Activated gamma-delta T cell treated with Interleukin-2 at 50 U/mL for 16 hours (primary cell): ENCODE measurements at places on chromosomes 7 and 10.

- no peak for DNase-seq
Observed at GRCh38 chr10:15046626-15047025, 2.9 kb downstream of the OLAH start.

GRCh38 chr10:19857876-19858275 is 41.6 kb downstream of the PLXDC2 start:
- no peak for DNase-seq

- DNase-seq = no peak
Observed at GRCh38 chr7:135320268-135320667, 86.6 kb downstream of the STRA8 start.

DNA sequence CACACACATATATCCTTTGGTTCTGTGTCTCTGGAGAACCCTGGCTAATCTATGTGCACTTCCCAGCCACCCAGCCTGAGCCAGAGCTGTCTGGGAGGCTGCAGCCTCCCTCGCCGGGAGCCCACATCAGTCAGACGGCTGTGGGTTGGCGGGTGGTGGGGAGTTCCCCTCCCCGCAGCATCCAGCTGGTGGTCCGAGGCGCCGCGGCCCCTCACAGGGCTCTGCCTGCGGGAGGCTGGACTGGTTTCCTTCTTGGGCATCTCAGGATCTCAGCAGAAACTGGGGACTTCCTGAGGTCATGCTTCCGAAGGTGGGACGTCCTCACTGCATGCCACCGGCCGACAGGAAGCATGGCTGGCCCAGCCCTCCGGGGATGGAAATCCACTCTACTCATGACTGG is 22.0 kb upstream of the PSMG3 start:
- no peak for DNase-seq

- DNase-seq = no peak
Observed at GRCh38 chr10:85413570-85413969, 953.0 kb downstream of the GRID1 start.

DNA sequence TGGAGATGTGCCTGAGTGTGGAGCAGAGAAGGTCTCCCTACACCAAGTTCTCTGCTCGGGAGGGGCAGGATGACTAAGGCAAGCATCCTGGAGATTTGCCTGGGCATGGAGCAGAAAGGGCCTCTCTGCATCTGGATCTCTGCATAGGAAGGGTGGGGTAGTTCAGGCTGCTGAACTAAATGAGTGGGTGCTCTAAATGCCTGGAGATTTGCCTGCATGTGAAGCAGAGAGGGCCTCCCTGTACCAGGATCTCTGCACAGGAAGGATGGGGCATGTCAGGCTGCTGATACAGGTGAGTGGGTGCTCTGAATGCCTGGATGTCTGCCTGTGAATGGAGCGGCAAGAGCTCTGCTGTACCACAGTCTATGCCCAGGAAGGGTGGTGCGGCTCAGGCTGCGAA is 680.7 kb downstream of the SUGCT start:
- no peak for DNase-seq

DNA sequence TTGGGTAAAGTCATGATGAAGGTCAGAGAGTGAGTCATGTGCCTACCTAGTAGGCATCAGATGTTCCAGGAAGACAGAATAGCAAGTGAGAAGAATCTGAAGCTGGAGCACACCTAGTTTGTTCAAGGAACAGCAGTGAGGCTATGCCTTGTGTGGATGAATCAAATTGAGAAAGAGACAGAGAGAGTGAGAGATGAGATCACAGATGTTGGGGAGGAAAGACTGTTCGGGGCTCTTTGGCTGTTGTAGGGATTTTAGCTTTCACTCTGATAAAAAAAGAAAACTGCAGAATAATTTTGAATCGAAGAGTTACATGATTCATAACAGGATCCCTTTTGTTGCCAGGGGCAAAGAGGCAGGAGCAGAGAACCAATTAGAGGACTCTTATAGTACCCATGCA is 6.3 kb downstream of the LIPF start:
- DNase-seq = no peak
